Kidney (tissue), 22 donors: ENCODE measurements at places on chromosomes 16 and 17.

DNA sequence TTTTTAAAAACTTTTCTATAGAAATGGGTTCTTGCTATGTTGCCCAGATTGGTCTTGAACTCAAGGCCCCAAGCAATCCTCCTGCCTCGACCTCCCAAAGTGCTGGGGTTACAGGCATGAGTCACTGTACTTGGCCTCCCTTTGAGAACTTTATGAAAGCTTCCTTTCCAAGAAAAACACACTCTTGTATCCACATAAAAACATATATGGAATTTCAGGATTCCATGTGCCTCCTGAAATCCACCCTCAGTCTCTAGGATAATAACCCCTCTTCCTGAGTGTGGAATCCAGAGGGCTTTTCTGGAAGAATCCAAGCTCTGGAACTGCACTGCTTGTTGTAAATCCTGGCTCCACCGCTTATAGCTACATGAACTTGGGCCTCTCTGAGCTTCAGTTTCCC, 53.2 kb upstream of the MRTFB start:
- no peak for DNase-seq

GRCh38 chr17:82458885-82459424, 414 bp downstream of the NARF start:
- DNase-seq: peak; percentile 36

GRCh38 chr17:49471769-49472168, 23.3 kb upstream of the NGFR start:
- no peak for DNase-seq

DNA sequence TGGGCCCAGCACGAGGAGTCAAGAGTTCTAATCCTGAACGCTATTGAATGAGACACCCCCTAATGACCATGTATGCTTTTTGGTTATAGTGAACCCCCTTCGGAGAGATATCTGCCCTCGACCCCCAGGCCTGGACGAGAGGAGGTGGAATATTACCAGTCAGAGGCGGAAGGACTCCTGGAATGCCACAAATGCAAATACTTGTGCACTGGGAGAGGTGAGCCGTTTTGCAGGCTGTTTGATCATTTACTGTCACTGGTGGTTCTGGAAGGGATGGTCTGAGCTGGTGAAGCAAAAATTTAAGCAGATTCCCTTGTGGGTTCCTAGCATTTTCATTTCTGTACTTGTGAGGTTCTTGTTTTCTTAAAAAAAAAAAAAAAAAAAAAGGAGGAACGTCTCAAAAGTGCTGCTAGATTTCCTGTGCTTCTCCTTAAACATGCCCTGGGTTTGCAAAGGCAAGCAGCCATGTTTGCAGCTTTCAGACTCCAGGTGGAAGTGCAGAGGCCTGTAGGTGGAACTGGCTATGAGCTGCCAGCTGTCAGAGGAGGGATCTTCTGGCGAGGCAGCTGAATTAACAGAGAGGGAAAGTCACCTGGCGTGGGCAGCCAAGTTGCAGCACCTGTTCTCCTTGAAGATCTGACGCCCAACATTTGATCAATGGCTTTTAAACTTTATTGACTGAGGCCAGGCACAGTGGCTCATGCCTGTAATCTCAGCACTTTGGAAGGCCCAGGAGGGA, 3.5 kb downstream of the MARVELD3 start:
- no peak for DNase-seq

DNA sequence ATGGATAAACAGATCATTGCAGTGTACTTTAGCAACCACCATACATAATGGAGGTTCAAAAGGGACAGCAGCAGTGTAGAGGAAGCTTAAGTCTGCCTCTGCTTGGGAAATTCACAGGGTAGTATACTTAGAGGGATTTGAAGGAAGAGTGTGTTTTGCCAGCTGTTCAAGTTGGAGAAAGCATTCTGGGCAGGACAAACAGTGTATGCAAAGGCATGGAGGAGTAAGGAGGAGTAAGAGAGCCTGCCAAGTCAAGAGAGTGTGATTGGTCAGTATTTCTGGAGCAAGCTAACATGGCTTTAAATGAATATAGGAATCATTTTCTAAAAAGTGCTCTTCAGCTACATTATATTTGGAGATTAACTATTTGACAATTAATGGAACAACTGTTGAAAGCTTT, 22.9 kb upstream of the PHAF1 start:
- DNase-seq: no peak

DNA sequence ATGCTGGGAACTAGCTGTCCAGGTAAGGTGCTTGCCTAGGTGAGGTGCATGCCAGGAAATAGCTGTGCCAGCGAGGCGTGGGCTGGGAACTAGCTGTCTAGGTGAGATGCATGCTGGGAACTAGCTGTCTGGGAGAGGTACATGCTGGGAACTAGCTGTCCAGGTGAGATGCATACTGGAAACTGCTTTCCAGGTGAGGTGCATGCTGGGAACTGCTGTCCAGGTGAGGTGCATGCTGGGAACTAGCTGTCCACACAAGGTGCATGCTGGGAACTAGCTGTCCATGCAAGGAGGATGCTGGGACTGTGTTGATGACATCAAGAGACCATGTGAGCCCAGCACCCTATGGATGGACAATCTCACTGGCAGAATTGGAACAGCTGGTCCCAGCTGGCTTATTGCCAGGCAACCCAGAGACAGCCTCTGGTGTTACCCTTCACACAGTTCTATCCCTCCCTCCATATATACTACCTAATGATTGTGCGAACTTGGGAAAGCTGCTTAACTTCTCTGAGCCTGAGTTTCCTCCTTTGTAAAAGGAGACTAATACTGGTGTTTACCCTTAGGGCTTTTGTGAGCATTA, 479.9 kb upstream of the RBFOX1 start:
- no peak for DNase-seq

GRCh38 chr17:3691617-3692067, 4.3 kb downstream of the P2RX5 start:
- DNase-seq: no peak

DNA sequence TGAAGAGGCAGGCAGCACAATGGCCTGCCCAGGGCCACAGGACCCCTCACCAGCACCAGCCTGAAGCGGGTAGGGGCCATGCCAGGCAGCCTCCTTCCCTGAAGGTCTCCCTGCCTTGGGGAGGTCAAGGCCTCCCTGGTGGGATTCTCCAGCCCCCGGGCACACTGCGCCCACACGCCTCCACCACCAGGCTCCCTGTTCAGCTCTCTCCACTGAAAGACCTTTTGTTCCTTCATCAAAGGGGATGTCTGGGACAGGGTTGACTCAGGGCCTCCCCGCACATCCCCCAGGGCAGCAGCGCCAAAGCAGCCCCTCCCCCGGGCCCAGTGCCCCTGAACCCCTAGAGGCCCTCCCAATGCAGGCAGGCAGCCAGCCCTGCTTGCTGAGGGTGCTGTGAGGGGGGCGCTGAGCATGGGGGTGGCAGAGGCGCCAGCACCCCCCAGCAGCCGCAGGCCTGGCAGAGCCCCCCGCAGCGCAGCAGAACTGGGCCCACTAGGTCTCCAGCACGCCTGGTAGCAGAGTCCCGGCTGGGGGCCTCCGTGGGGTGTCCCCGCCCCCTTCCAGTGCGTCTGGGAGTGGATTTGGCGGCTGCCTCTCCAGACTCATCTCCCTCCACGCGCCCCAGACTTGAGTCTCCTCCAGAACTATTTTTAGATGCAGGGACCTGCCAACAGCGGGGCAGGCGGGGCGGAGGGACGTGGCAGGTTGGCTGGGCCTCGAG, 13.1 kb downstream of the BCAR1 start:
- DNase-seq: peak; percentile 61

DNA sequence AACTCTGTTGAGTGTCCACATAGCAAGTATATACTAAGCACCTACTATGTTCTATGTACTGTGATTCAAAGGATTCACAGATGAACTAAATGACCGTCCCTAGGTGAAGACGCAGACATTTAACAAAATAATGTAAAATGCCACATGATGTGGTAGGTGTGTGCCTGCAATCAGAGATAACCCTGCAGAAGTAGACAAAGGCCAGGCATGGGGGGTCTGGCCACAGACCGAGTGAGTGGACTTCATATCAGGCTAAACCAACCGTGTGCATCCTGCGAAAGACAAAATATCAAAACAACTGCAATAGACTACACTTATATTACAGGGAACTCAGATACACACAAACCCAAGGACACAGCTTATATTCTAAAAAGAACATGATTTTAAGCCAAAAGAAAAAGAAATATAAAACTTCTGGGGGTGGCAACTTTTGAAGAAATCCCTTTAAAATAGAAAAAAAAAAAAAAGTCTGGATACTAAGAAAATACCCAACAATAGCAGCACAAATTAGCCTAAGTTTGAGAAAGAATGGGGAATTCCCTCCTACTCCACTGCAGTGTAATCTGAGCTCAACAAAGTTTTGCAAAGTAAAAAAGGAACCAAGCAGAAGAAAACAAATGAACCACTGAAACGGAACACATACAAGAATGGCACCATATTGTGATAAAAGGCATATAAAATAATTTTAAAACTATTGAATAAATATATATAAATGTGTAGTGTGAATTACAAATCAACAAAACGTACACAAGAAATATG, 12.3 kb downstream of the HSDL1 start:
- no peak for DNase-seq
